Stimulated activated CD4-positive, alpha-beta T cell treated with anti-CD3 and anti-CD28 coated beads, TNF-alpha, amount 100 ng/mL, for 4 hours (primary cell): ENCODE measurements at places on chromosomes 5 and 9.

- DNase-seq = no peak
Measured at GRCh38 chr5:167284222-167284890, 1007.1 kb upstream of the WWC1 start.

DNA sequence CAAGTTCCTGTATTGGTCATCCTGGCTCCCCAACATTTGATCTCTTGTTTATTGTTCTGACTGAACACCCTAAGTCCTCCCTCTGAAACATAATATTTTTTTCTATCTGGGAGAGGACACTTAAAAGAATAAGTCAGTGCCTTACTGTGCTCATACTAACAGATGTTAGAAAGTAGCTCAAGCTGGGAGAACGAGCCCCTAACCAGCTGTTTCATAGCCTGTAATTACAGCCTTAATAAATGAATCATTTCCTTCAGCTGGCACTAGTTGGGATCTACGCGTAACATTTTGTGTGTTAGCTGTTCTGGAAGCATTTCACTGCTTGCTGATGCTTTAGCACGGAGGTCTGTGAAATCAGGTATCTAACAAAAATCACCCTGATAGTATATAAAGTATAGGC is 345.9 kb upstream of the RIOK2 start:
- no peak for DNase-seq

DNA sequence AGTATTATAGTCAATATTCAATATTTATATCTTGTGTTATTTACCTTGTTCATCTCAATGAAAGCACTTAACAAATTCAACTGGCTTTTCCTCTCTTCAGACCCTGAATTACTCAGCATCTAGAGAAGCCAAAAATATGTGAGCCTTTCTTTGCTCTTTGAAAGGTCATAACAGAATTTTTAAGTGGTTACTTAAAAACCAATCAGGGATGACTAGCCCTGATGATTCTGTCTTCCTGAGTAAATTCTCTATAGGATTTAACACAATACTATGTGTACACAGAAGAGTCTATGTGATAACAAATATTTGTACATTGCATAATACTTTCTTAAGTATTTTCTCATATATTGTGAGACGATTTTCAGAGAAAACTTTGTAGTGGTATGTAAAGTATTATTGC is 546.3 kb downstream of the MAT2B start:
- no peak for DNase-seq

DNA sequence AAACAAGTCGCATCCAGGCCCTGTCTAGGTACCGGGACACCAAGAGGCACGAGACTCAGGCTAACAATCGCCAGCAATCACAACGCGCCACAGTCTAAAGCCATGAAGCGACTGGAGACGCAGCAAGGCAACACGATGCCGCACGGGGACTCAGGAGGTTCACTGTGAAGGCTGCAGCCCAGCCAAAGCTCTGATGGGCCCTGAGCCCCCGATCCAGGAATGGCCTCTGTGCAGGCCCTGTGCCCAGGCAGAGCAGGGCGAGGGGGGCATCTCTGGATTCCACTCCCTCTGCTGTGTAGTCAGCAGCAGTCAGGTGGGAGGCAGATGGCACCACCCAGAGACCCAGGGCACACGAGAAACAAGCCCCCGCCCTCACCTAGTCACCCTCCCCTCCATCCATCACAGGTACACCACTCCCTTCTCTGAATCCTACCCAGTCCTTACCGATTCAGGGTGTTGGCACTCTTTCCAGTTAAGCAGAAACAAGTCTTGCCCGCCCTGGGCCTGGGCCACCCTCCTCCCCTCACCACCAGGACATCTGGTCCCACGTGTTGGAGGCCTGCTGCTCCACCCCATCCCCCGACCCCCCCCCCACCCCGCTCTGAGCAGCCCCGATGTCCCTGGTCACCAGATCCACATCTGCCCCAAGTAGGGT is 1.1 kb downstream of the RALGDS start:
- DNase-seq = no peak

- DNase-seq = no peak
Measured at GRCh38 chr5:128513806-128514205, 24.2 kb downstream of the FBN2 start.

DNA sequence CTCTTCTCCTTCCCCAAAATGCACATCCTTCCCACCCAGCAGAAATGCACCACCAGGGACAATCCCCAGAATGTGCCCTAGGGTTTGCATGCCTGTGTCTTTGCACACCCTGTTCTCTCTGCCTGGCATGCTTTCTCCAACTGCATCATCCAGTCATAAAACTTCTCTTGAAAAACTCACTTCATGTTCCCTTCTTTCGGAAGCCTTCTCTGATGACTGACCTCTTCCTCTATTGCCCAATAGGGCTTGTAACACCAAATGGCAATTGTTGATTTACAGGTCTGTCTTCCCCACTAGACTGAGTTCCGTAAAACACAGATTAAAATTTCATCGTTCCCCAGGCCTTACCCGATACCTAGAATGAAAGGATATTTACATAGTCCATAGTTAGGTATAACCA is 83.1 kb upstream of the SPOCK1 start:
- DNase-seq = no peak

DNA sequence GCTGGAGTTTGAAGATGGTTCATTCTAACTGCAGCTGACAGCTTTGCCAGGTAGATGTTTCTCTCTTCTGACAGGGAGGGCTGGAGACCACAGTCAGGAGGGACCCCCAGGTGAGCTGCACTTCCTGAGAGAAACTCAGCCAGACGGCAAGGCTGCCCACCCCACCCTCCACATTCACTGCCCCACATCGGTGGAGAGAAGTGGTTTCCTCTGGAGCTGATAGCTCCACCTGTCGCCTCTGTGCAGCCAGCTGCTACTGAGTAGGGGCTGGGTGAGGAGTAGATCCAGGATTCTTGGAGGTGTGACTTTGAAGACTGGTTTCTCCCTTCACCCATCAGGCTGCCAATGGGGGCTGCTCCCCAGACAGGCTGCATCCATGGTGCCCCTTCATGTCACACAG is 175.0 kb downstream of the CARTPT start:
- DNase-seq = no peak

GRCh38 chr9:121138973-121139372 is 62.7 kb downstream of the RAB14 start:
- DNase-seq = no peak

- DNase-seq = no peak
Measured at GRCh38 chr9:10095208-10095607, 517.6 kb downstream of the PTPRD start.
